ENCODE measurements at places on chromosomes 13 and 19.

DNA sequence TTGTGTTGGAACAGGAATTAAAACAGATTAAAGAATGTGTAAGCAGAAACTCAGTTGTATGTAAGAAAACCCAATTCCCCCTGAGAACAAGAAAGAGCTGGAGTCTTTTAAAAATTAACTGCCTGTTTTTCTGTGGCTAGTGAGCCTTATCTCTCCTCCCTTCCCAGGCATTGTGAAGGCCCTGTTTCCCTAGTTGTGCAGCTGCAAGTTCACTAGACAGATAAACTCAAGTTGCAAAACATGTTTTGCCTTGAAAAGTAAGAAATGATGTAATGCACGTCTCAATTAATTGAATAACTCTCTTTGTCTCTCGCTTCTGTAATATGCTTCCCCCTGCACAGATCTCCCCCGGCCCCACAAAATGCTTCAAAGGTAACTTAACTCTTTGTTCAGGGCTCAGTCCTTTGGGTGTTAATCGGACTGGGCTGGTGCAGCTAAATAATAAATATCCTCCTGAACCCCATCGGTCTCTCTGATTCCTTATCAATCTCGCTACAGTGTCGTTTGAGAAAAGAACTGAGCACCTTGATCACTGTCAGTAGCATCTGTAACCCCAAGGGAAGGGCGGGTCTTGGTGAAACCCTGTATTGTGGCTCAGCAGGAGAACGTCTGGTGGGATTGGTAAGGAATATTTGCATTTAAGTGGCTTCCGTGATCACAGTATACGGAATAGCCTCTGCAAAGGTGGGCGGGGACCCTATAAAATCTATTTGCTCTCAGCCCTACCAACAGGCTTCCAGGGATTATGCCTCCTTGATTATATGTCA lies 1.6 kb upstream of the ZNF556 start:
- DNase-seq = no peak

DNA sequence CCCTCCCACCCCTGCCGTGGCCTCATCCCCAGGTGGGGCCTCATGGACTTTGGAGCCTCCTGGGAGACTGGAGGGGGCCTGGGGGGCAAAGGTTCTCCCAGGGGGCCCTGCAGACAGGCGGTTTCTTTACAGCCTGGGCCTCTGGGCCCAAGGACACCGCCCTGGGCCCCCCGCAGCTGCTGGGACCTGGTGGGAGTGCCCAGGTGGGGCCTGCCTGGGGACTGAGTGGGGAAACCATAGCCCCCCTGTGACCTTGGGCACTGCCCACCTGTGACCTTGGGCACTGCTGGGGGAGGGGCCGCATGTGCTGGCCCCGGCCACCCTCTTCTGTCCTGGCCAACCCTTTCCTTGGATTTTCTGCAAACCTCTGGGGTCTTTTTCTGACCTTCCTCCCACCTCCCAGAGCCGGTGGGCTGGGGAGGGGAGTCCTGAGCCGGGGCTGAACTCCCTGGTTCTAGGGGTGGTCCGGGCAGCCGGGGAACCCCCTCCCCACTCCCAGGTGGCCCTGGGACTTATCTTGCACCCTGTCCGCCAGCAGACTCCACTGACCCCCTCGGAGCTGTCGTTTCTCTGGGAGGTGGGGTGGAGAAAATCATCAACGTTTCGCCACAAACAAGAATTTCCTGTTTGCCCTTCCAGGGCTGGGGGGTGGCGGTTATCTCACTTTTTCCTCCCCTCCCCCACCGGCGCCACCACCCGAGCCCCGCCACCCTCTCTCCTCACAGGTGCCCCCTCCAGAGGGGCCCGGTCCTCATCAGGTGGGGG lies 27.0 kb downstream of the ARID3A start:
- DNase-seq = no peak

GRCh38 chr19:2524840-2525723 lies 49.2 kb downstream of the GADD45B start:
- DNase-seq = peak; percentile 71

DNA sequence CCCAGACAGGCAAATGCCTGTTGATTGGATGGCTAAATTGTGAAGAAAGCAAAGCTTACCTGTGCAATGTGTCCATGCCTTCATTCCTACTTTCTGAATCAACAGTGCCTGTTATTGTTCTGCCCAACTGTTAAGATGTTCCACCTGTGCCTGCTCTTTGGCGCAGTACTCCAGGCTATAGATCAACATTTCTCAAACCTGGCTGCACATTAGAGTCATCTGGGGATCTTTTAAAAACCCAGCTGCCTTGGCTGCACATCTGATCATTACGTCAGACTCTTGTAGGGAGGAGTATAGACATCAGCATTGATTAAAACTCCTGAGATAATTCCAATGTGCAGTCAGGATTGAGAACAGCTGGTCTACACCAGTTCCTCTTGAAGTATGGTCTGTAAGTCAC lies 16.2 kb upstream of the CPB2 start:
- DNase-seq = no peak

- DNase-seq = peak; percentile 65
These were observed 2.8 kb downstream of the SEMA6B start for GRCh38 chr19:4556597-4557127.

- DNase-seq = no peak
These were observed 17.7 kb downstream of the EPN1 start for GRCh38 chr19:55692681-55693081.

DNA sequence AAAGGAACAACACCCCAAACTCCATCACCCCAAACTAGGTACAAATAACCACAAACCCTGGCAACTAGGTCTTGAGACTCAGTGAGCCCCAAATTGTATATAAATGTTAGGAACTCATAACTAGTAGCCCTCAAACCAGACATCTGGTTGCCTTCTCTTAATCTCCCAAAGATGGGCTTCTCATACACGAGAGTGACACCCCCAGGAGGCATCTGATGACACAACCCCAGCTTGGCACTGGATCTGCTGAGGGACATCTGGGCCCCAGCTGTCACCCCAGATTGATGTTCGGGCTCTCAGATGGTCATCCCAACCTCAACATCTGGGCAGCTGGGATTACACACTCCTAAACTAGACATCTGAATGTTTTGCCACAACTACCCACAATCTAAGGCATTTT lies 14.8 kb downstream of the RABAC1 start:
- no peak for DNase-seq
